ENCODE measurements at places on chromosomes 13 and 19.

- no peak for DNase-seq
Observed at GRCh38 chr19:4550018-4550417, 9.5 kb downstream of the SEMA6B start.

- no peak for DNase-seq
Observed at GRCh38 chr19:33260628-33261418, 35.2 kb upstream of the SLC7A10 start.

DNA sequence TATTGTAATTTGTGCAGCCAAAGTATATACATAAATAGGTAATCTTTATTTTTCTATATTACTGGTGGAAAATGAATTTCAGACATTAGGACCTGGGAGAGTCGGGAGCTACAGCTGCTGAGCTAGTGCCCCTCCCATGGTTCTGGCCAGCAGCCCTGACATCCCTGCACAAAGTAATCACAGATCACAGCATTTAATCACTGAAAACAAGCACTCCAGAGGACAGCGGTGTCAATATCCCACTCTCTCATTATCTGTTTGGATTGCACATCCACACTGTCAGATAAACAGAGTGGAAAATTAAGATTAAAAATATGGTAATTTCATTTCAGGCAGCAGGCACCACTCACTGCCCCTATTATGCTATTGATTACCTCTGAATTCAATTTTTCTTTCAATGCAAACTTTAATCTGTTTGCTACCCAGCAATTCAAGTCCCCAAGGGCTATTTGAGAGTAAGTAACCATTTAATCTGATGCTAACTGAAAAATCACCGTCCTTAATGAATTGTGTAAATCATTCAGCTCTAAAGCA, 254.1 kb upstream of the SOX21 start:
- no peak for DNase-seq

GRCh38 chr13:50401721-50402465, 386.6 kb downstream of the KCNRG start:
- no peak for DNase-seq

DNA sequence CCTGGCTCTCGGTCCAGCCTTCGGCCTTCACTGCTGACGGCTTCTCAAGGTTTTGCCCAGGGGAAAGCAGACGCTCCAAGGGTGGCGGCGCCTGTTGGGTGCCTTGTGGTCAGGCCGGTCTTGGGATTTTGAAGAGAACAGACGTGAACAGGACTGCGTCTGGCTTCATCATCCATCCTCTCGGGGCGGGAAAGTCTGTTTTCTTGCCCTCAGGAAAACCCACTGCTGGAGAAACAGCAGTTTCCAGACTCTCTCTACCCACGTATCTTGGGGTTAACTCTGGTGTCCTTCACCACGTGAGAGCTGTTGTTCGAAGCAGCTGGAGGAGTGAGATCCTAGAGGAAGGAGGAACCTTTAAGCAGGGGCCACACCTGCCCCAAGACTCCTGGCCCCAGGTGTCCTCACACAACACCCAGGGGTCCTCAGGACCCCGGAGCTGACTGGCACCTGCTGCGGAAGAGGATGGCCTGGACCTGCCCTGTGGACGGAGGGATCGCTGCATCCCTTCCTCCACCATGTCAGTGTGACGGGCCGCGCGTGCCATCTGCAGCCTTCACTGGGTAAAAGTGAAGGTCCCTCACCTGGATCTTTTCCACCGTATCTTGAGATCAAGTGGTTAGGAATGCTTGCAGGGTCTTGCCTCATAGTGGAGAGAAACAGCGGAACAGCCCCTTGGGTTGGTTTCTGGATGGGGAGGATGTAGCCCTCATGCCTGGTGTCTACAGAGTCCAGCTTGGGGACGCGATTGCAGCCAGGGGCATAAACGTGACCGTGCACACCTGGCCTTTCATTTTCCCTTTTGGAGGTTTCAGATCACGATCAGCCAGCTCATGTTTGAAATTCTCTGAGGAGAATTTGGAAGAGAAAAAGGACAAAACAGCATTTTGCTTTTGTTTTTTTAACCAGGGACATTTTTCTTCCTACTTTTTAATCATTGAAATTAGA, 69.5 kb upstream of the MCF2L start:
- DNase-seq, result no peak

GRCh38 chr19:2037651-2038255, 13.3 kb downstream of the MKNK2 start:
- no peak for DNase-seq

All from GM18507 (cell line).